ENCODE measurements at places on chromosomes 12 and 14.

DNA sequence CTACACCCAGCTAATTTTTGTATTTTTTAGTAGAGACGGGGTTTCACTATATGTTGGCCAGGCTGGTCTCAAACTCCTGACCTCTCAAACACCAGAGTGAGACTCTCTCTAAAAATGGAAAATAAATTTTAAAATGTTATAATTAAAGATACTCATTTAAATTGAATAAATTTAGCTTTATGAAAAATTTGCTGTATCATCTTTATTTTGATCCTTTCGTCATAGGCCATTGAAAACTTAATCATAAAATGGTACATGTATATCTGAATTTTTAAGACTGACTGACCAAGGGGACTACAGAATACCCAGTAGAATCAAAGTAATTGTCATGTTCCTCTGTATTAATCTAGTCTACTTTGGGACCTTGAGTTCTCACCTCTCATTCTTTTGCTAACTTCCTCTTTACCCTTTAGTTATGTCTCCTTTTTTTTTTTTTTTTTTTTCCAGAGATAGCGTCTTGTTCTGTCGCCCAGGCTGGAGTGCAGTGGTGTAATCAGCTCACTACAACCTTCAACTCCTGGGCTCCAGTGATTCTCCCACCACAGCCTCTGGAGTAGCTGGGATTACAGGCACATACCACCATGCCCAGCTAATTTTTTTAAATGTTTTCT, 9.5 kb downstream of the RAB5B start:
- H3K4me3 ChIP-seq = no peak overlapping the region
- H3K27me3 ChIP-seq = no peaks in the 10 kb centered on the region
- peaks cover 20% of the 10 kb centered on the region for H3K4me1 ChIP-seq
- peak overlapping the region; percentile 10 for H3K27ac ChIP-seq
- DNase-seq = no peak

DNA sequence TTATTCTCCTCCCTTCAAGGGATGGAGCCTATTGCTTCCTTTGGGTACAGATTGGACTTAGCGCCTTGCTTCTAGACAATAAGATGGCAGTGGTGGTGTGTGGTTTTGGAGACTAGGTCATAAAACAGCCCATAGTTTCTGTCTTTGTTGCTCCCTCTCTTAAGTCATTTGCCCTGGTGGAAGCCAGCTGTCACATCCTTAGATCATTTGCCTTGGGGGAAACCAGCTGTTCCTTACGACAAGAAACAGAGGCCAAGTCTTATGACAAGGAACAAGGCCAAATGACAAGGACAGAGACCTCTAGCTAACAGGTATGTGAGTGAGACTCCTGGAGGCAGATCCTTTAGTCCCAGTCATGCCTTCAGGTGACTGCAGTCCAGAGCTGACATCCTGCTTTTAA, 9.2 kb upstream of the PALS1 start:
- DNase-seq = no peak
- H3K4me1 ChIP-seq = no peaks in the 10 kb centered on the region
- H3K27me3 ChIP-seq = no peaks in the 10 kb centered on the region

- H3K4me3 ChIP-seq = no peak overlapping the region
- no peaks in the 10 kb centered on the region for H3K27me3 ChIP-seq
- no peaks in the 10 kb centered on the region for H3K4me1 ChIP-seq
- H3K36me3 ChIP-seq = no peaks in the 10 kb centered on the region
Observed at GRCh38 chr12:74732826-74733225, 195.2 kb downstream of the ATXN7L3B start.

GRCh38 chr14:23167116-23167847, 16.2 kb downstream of the SLC7A8 start:
- no peak for DNase-seq
- H3K4me3 ChIP-seq = no peak overlapping the region
- H3K36me3 ChIP-seq = peaks cover 3% of the 10 kb centered on the region
- peaks cover 7% of the 10 kb centered on the region for H3K27me3 ChIP-seq

GRCh38 chr14:78593949-78594348, 423.8 kb downstream of the NRXN3 start:
- H3K36me3 ChIP-seq = no peaks in the 10 kb centered on the region
- peaks cover 1% of the 10 kb centered on the region for H3K27me3 ChIP-seq
- H3K27ac ChIP-seq = no peak overlapping the region

- no peak overlapping the region for H3K27ac ChIP-seq
- H3K36me3 ChIP-seq = no peaks in the 10 kb centered on the region
- no peak for DNase-seq
Observed at GRCh38 chr12:29572464-29572863, 75.0 kb upstream of the OVCH1 start.

GRCh38 chr14:90892970-90893369, 76.7 kb upstream of the TTC7B start:
- no peak for DNase-seq
- H3K27ac ChIP-seq = no peak overlapping the region
- no peak overlapping the region for H3K4me3 ChIP-seq
- no peaks in the 10 kb centered on the region for H3K4me1 ChIP-seq
- H3K27me3 ChIP-seq = no peaks in the 10 kb centered on the region

- peaks cover 41% of the 10 kb centered on the region for H3K36me3 ChIP-seq
- H3K4me1 ChIP-seq = peaks cover 7% of the 10 kb centered on the region
- H3K4me3 ChIP-seq = no peak overlapping the region
- no peak overlapping the region for H3K27ac ChIP-seq
- H3K27me3 ChIP-seq = no peaks in the 10 kb centered on the region
- no peak for DNase-seq
Observed at GRCh38 chr14:59333668-59334067, 131.5 kb downstream of the GPR135 start.

GRCh38 chr12:49089821-49090773, 4.5 kb downstream of the DHH start:
- peaks cover under 1% of the 10 kb centered on the region for H3K36me3 ChIP-seq
- peaks cover 22% of the 10 kb centered on the region for H3K27me3 ChIP-seq
- no peak overlapping the region for H3K27ac ChIP-seq
- no peak for DNase-seq
- H3K4me1 ChIP-seq = peaks cover 36% of the 10 kb centered on the region

- no peak for DNase-seq
- H3K27ac ChIP-seq = no peak overlapping the region
- H3K4me3 ChIP-seq = no peak overlapping the region
Observed at GRCh38 chr14:101171650-101172049, 268.1 kb upstream of the RTL1 start.

- no peak overlapping the region for H3K27ac ChIP-seq
- H3K4me3 ChIP-seq = no peak overlapping the region
- H3K27me3 ChIP-seq = no peaks in the 10 kb centered on the region
- DNase-seq = no peak
- H3K36me3 ChIP-seq = peaks cover 40% of the 10 kb centered on the region
- no peaks in the 10 kb centered on the region for H3K4me1 ChIP-seq
Observed at GRCh38 chr12:82461393-82461792, 103.1 kb downstream of the METTL25 start.

- no peak for DNase-seq
- no peak overlapping the region for H3K27ac ChIP-seq
- H3K4me1 ChIP-seq = peaks cover 2% of the 10 kb centered on the region
- peaks cover 14% of the 10 kb centered on the region for H3K27me3 ChIP-seq
- no peaks in the 10 kb centered on the region for H3K36me3 ChIP-seq
Observed at GRCh38 chr14:65933400-65934069, 521.0 kb downstream of the FUT8 start.

- no peaks in the 10 kb centered on the region for H3K4me1 ChIP-seq
- H3K36me3 ChIP-seq = no peaks in the 10 kb centered on the region
- DNase-seq = no peak
- no peak overlapping the region for H3K4me3 ChIP-seq
- H3K27ac ChIP-seq = no peak overlapping the region
Observed at GRCh38 chr12:63045020-63045860, 105.8 kb downstream of the AVPR1A start.

DNA sequence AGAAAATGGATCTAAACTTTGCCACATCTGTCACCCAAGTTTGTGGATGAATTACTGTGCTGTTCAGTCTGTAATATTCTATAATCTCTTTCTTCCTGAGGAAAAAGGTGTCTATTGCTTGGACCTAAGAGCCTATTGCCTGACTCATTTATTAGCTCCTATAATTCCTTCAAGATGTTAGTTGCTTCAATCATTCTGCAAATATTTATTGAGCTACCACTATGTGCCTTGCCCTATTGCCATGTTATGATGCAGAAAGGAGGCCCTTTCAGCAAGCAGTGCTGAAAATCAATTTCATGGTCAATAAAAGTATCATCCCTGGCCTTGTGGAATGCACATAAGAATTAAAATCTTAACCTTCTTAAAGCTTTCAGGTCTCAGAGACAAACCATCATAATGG, 113.6 kb downstream of the CCER1 start:
- H3K4me3 ChIP-seq = no peak overlapping the region
- H3K27me3 ChIP-seq = peaks cover 6% of the 10 kb centered on the region
- no peak for DNase-seq
- no peaks in the 10 kb centered on the region for H3K4me1 ChIP-seq
- H3K36me3 ChIP-seq = no peaks in the 10 kb centered on the region

- no peaks in the 10 kb centered on the region for H3K27me3 ChIP-seq
- no peak for DNase-seq
- peaks cover 19% of the 10 kb centered on the region for H3K36me3 ChIP-seq
Observed at GRCh38 chr12:59708484-59708883, 112.7 kb downstream of the SLC16A7 start.

DNA sequence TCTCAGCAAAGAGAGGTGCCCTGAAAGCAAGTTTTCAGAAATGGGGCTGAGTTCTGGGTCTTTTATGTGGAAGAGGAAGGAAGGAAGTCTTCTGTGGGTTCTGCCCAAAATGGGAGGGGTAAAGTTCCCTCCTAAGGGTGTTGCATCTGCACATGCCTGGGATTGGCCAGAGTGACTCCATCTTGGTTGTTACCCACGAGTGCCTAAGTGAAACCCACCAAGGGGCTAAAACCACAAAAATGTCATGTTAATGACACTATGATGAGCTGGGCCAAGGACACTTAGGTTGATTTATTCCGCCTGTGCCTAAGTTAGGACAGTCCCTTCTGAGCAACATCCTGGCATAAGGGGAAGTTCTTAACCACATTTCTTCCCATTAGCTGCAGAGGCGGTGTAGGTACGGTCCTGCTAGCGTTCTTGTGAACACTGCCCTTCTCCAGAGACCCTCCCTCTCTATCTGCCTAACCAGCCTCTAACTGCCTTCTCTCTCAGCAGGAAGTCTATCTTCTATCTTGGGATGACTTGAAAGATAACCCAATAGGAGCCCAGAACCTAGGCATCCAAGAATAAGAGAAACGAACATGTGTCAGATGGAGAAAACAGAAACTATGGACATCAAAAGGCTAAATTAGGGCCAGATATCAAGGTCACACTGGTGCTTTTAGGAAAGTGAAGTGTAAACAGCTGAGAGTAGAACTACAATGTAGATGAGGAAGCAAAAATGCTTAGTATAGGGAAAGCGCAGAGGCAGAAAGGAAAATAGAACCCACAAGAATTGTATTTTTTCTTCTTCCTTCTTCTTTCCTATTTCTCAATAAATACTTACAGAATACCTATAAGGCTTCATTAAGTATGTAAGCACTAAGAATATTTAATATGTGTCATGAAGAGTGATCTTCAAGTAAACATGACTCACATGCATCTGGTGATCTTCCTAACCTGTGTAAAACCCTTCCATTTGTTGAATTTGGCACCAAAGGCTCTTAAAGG, 104.2 kb upstream of the AMN1 start:
- H3K36me3 ChIP-seq = peaks cover 8% of the 10 kb centered on the region
- peaks cover 25% of the 10 kb centered on the region for H3K4me1 ChIP-seq
- DNase-seq = peak; percentile 37
- H3K27ac ChIP-seq = peak overlapping the region; percentile 85

DNA sequence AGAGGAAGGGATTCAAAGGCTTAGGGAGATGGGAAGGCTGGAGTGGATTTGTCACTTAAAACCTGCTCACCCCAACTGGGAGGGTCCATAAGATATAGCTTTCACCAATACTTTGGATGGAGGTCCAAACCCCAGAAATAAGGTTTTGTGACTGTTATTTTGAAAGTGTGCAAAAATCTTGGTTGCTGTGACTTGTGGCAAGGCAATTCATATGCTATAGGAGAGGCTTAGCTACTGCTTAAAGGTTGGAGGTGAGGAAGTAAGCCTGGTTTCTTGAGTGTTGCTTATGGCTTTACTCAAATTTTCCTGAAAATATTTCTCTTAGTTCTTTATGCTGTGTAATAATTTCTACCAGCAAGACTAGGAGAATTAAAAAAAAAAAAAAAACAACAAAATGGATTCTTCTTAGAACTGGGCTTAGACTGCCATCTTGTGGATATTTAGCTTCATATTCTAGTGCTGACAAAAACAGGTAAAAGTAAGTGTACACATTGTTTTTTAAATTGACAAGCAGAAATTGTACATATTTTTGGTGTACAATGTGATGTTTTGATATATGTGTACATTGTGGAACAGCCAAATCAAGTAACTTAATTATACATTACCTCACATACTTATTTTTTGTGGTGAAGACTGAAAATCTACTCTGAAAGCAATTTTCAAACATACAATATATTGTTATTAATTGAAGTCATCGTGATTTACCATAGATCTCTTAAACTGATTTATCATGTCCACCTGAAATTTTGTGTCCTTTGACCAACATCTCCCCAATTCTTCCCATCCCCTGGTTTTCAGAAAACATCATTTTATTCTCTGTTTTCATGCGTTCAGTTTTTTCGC, 23.0 kb downstream of the PDE6H start:
- no peak for DNase-seq
- H3K4me1 ChIP-seq = peaks cover 27% of the 10 kb centered on the region
- H3K36me3 ChIP-seq = no peaks in the 10 kb centered on the region
- no peaks in the 10 kb centered on the region for H3K27me3 ChIP-seq

- no peaks in the 10 kb centered on the region for H3K4me1 ChIP-seq
- no peak overlapping the region for H3K4me3 ChIP-seq
- no peaks in the 10 kb centered on the region for H3K36me3 ChIP-seq
- no peaks in the 10 kb centered on the region for H3K27me3 ChIP-seq
Observed at GRCh38 chr14:79465651-79466050, 745.7 kb downstream of the DIO2 start.

GRCh38 chr14:51847489-51847796, 13.0 kb upstream of the GNG2 start:
- no peaks in the 10 kb centered on the region for H3K36me3 ChIP-seq
- no peak for DNase-seq
- peak overlapping the region; percentile 100 for H3K27ac ChIP-seq
- H3K4me1 ChIP-seq = peaks cover 48% of the 10 kb centered on the region
- H3K27me3 ChIP-seq = no peaks in the 10 kb centered on the region
- peak overlapping the region; percentile 78 for H3K4me3 ChIP-seq

GRCh38 chr12:101878243-101878821, 952 bp downstream of the DRAM1 start:
- peaks cover 15% of the 10 kb centered on the region for H3K4me1 ChIP-seq
- H3K4me3 ChIP-seq = peak overlapping the region; percentile 99

- peak overlapping the region; percentile 90 for H3K27ac ChIP-seq
- peaks cover 28% of the 10 kb centered on the region for H3K4me1 ChIP-seq
- H3K4me3 ChIP-seq = no peak overlapping the region
- no peaks in the 10 kb centered on the region for H3K36me3 ChIP-seq
- no peaks in the 10 kb centered on the region for H3K27me3 ChIP-seq
- no peak for DNase-seq
Observed at GRCh38 chr12:92064422-92064821, 81.2 kb downstream of the BTG1 start.

DNA sequence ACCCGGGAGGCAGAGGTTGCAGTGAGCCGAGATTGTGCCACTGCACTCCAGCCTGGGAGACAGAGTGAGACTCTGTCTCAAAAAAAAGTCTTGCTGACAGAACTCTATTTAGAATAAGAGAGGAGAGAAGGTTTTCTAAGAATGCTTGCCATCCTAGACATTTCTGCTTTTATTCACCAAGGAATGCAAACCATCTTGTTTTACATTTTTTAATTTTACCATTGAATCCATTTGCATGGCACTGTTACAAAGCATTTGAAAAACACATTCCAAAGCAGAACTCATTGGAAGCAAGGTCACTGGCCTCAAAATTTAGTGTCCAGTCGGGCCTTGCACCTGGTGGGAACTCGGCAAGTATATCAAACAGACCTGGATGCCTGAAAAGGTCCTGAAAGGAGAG, 44.2 kb upstream of the RASSF3 start:
- H3K4me3 ChIP-seq = no peak overlapping the region
- peaks cover 5% of the 10 kb centered on the region for H3K27me3 ChIP-seq
- H3K27ac ChIP-seq = no peak overlapping the region
- H3K4me1 ChIP-seq = no peaks in the 10 kb centered on the region
- no peak for DNase-seq
- H3K36me3 ChIP-seq = peaks cover 2% of the 10 kb centered on the region
